Spleen (tissue), 13 donors: ENCODE measurements at places on chromosomes 7 and 10. TPM values are rescaled to one million over a fixed set of nuclear protein-coding genes. Genes with fewer than 3 reads are reported as not detected.

MYH16 gene
- not detected for total RNA-seq

DNA sequence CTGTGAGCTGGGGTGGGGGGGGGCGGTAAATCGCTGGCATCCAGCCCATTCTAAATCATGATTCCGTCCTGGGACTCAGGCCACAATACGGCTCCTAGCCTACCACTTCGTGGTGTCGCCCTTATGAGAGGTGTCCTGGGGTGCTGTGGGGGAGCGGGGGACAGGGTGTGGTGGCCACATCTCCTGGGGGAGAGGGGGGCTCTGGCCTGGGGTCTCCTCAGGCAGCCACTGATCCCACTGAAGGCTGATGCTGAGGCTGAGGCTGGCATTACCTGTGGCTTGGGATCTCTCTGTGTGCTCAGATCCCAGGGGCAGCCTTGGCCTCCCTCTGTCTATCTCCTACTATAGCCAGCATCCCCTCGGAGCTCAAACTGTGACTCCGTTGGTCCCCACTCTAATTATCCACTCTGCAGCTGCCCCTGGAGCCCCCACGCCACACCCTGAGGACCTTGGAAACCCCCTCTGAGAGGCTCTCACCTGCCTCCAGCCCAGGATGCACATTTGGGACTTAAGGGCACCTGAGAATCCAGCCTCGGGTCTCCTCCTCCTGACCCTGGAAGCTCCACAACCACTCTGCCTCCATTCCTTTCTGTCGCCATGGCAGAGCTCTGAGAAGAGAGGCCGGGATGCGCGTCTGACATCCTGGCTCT is 249.3 kb upstream of the TCERG1L start:
- peak; percentile 46 for DNase-seq

DNA sequence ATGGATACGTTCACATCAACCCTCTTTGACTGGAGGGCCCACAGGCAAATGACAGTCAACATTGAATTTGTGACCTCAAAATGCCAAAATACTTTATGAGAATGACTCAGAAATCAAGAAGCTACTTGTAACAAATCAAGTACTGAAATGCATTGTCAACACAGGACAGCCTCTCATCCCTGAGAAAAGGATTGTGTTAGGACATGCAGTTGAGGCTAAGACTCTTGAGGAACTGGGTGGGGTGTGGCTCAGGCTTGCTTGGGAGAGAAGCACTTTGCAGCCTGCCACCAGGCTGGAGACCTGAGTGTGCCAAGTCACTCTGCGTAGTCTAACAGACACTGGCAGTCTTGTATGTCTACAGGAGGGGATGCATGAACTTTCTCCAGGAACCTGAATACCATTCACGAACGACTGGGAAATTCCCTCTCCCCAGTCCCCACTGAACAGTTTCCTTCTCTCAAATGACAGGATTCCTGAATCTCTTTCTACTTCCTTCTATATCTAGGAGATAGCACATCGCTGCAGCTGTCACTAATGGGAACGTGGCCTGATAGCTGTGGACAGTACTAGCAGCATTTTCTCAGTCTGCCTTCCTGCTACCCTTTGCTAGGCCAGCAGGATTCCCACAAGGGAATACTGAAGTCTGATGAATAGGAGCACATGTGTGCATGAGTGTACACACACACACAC is 3.3 kb upstream of the SMO start:
- DNase-seq, result no peak

DNA sequence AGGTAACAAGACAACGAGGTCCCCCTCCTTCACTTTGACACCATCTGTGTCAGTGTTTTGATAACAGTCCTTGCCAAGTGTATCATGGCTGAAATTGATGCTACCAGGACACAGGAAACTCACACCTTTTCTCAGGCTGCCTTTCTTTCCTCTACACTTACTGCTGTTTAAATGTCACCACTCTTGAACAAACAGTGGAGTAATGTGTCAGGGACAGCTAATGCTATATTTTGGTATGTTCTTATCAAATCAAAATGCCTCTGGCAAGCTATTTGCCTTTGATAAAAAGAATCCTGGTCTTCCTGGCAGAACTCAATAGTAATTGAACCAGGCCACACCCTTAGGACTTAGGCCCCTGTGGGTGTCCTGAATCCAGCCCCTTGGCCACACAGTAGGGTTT is 692.9 kb downstream of the LRMDA start:
- no peak for DNase-seq

- no peak for DNase-seq
These were observed 3.5 kb upstream of the SCIN start for GRCh38 chr7:12567015-12567414.

DNA sequence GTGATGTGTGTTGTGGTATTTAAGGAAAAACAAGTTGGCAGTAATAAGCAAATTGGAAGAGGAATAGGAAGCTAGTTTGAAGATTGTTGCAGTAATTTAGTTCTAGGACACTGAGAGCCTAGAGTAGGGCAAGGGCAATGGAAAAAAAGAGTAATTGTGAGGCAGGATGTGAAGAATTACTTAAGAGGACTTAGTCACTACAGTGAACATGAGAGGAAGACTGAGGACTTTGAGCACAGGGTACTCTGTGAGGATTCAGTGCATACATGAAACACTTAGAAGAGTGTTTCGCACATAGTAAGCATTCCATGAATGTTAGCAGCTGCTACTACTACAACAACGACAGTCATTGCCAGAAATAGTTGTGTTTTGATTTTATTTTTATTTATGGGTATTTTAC is 30.9 kb upstream of the DKK1 start:
- no peak for DNase-seq

GRCh38 chr7:16419859-16420258 is 1.5 kb downstream of the CRPPA start:
- DNase-seq, result no peak

DNA sequence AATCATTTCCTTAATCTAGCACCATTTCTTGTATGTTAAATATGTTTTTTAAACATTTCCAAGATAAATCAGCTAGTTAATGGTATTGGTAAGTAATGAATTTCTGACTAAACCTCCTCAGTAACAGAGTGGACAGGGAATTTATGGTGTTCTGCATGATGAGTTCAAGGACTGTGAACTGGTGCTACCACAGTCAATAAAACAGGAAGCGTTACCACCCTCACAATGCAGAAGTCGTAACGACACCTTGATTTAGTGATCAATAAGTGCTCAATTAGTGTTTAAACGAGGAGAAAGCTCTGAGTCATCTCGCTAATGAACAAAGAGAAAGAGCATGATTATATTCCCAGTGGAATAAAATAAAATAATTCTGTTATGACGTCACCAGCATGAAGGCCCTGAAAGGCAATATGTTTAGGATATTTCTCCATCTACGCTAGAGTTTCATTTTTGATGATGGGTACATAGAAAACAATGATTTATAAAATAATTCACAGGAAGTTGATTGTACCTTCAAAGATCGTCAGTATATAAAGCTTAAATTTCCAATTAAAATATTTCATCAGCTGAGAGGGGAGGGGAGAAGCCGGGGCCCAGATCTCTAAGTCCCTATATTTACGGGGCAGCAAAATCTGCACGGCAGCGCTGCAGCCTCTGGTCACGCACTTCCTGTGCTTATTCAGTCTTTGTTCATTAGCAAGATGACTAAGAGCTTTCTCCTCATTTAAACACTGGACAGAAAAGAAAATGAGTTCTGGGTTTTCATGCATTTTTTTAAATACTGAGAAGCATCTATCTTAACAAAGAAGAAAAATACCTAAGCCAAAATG is 400.5 kb downstream of the PTPRN2 start:
- DNase-seq, result no peak

- DNase-seq, result no peak
These were observed 183.4 kb downstream of the SORCS3 start for GRCh38 chr10:104824380-104825006.

GRCh38 chr7:71254751-71255150 is 122.8 kb downstream of the GALNT17 start:
- DNase-seq, result no peak
